Effector memory CD8-positive, alpha-beta T cell (primary cell): ENCODE measurements at places on chromosomes 5 and 9.

GRCh38 chr5:168832308-168832707 is 253.1 kb upstream of the PANK3 start:
- H3K36me3 ChIP-seq: no peaks in the 10 kb centered on the region
- H3K27me3 ChIP-seq: peaks cover 25% of the 10 kb centered on the region
- H3K27ac ChIP-seq: no peak overlapping the region

GRCh38 chr5:141192110-141192725 is at the start of gene PCDHB10:
Gene PCDHB10, plus strand, starts transcription at chr5:141192353. Its CDS starts 200 bp downstream, at chr5:141192553.
- no peak within 1 kb of the TSS for H3K4me3 ChIP-seq
- peaks cover 46% of the 10 kb centered on the region for H3K27me3 ChIP-seq
- H3K4me1 ChIP-seq: peaks cover 6% of the 10 kb centered on the region
- H3K36me3 ChIP-seq: peaks cover 2% of the 10 kb centered on the region

- H3K36me3 ChIP-seq: no peaks in the 10 kb centered on the region
- H3K27me3 ChIP-seq: no peaks in the 10 kb centered on the region
- no peak for DNase-seq
- no peaks in the 10 kb centered on the region for H3K4me1 ChIP-seq
- no peak overlapping the region for H3K27ac ChIP-seq
- H3K4me3 ChIP-seq: no peak overlapping the region
These were observed 572.8 kb downstream of the CCDC171 start for GRCh38 chr9:16125629-16126028.

- peaks cover 73% of the 10 kb centered on the region for H3K4me1 ChIP-seq
- H3K27me3 ChIP-seq: no peaks in the 10 kb centered on the region
- H3K36me3 ChIP-seq: peaks cover 36% of the 10 kb centered on the region
These were observed 29.3 kb downstream of the PRRC2B start for GRCh38 chr9:131423171-131423581.

DNA sequence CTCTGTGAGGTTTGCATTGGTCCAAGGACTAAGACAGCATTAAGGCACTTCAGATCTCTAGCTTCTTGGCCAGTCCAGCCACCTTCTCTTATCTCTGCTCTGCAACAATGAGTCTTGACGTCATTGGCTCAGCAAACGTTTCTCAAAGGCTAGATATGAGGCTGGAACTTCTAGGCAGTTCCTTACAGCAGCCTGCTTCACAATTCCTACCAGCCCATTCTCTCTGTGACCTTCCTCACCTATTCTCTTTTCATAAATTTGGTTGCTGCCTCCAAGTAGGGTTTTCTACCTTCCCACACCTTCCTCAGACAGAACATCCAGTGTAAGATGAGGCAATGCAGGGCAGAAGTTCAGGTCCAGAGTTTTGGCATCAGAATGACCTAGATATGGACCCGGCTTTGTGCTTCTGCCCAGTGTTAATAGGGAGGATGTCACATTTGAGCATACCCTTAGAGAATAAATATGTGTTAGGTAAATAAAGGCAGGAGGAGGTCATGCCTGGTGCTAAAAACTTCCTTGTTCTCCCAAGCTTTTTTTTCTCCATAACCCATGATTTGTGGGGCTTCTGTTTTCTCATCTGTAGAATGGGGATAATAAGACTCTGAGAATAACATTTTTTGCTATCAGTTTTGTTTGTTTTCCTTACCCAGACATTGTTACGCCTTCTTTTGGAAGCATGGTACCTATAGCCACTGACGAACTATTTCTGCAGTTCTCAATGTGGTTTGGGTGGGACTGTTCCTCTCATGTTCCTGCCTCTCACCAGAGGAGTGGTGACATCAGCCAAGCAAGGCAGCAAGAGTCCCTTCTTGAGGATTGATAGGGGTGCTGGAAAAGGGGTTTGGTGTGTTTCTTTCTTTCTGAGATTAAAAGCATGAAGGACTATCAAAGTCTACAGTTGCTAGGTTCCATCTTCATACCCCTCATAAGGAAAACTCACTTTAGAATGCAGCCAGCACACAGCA is 220.6 kb upstream of the TRIM32 start:
- no peaks in the 10 kb centered on the region for H3K27me3 ChIP-seq
- no peaks in the 10 kb centered on the region for H3K4me1 ChIP-seq
- no peak for DNase-seq
- H3K27ac ChIP-seq: no peak overlapping the region
- no peak overlapping the region for H3K4me3 ChIP-seq

DNA sequence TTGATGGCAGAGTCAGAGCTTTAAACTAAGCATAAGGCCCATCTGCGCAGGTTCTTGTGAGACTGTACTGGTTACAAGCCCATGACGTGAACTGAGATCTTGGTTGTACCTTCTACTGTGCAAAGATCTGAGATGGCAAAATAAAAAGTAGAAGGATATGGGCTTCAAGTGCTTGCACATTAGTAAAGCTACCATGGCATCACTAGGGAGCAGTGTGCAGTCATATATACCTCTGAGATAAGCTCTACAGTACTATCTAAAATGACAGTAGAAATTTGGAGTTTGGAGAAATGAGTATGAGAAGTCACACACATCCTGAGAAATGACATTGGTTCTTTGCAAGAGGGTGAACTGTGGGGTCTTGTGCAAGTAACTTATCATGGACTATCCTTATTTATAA is 408.2 kb upstream of the PRR16 start:
- no peaks in the 10 kb centered on the region for H3K4me1 ChIP-seq
- H3K36me3 ChIP-seq: no peaks in the 10 kb centered on the region
- H3K27ac ChIP-seq: no peak overlapping the region
- H3K4me3 ChIP-seq: no peak overlapping the region
- H3K27me3 ChIP-seq: no peaks in the 10 kb centered on the region
